ENCODE measurements at places on chromosomes 12 and 14.

DNA sequence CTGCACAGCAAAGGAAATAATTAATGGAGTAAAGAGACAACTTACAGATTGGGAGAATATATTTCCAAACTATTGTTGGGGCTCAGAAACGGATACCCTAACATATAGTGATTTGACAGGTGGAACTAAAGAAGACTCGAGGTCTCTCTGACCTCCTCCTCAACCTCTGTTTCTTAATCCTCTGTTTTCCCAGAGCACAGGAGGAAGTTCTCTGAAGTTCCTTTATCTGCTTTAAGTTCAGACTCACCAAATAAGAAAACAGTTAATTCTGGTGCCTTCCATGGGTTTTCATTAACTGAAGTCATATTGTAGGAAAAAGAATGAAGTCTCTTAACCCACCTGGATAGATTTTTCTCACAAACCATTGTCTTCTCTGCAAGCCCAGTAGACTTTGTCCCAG, 29.2 kb downstream of the CLEC2D start:
- no peak for DNase-seq

DNA sequence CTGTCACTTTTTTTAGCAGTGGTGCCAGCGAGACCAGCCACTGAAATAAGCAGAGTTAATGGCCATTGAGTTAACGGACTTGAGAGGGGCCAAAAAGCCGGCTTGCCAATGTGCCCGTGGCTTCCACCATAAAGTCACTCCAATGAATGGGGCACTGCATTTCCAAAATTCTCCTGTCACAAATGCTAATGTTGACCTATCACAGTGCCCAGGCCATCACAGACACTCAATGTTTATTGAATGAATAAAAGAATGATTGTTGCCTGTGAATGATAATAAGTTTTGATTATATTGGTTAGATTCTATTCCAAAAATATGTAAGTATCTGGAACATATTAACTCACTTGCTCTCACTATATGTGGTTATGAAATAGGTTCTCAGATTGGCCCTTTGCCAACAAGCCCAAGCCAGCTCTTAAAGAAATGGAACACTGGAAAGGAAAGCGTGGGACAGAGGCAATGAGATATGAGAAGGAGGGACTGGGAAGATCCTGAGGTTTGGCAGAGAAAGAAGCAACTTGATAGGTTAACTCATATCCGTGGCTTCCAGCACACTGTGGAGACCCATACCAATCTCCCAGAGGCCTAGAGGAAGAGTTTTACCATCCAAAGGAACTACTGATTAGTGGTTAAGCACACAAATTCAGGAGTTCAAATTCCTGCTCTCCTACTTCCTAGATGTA, 108.7 kb downstream of the BTG1 start:
- DNase-seq: no peak

DNA sequence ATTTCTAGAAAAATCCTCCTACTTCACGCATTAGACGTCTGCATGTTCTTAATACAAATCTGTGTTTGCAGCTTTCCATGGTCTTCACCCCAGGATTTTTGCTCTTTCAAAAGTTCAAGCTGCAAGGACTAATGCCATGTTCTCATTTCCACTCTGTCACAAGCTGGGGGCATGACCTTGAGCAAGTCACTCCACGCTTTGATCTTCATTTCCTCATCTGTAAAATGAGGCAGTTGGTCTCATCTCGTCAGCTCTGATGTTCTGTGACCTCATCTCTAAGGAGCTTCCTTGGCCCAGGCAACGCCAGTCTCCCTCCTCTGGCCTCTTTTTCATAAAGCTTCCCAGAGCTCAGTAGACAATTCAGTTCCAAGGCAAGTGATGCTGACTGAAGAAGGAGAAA, 18.8 kb upstream of the BMP4 start:
- no peak for DNase-seq

GRCh38 chr12:11496157-11496851, 100.9 kb upstream of the PRB2 start:
- DNase-seq: no peak

GRCh38 chr14:23483236-23483854, 13.8 kb downstream of the NGDN start:
- DNase-seq: no peak
